MM.1S (cell line): ENCODE measurements at places on chromosomes 5 and 9.

GRCh38 chr9:107548298-107549142, 59.0 kb upstream of the KLF4 start:
- H3K27ac ChIP-seq, result no peak overlapping the region
- no peak for DNase-seq
- H3K36me3 ChIP-seq, result no peaks in the 10 kb centered on the region
- no peaks in the 10 kb centered on the region for H3K27me3 ChIP-seq

- no peaks in the 10 kb centered on the region for H3K36me3 ChIP-seq
- no peak for DNase-seq
- no peak overlapping the region for H3K4me3 ChIP-seq
- H3K27me3 ChIP-seq, result no peaks in the 10 kb centered on the region
Observed at GRCh38 chr5:57320582-57320981, 146.7 kb downstream of the GPBP1 start.

DNA sequence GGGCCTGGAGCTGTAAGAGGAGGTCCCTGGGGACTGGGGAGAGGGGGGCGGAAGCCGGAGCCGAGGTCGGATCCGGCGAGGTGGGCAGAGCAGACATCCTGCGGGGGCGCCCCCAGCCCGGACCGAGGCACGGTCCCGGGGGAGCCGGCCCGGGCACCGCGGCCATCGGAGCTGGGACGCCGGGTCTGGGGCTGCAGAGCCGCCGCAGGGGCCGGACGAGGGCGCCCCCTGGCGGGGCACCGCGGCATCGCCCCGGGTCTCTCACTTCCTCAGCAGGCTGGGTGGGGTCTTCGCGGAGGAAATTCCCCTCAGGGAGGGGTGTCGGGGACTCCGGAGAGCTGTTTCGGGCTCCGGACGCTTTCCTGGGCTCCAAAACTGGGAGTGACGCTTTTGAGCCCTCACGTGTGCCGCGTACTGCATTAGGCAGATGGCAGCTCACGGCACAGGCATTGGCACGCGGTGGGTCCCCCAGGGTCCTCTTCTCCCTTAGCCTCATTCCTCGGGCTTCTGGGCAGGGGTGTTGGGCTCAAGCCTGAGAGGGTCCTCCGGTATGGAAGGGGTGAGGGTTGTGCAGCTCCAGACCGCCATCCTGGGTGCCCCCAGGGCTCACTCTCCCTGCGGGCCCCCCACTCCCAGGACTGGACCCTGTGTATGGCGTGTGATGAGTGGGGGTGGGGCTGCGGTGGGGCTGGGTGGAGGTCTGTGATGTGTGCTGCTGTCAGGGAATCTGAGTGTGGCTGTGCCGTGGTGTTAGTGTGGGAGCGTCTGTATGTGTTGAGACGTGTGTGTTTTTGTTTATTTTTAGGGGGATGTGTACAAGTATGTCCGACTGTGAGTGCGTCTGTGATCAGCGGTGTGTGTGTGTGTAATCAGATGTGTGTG, 29.6 kb downstream of the LHX2 start:
- no peak overlapping the region; the same call in 1 of the 2 replicates for H3K4me3 ChIP-seq
- H3K27me3 ChIP-seq, result peaks cover 11% of the 10 kb centered on the region
- H3K36me3 ChIP-seq, result no peaks in the 10 kb centered on the region
- no peak overlapping the region for H3K27ac ChIP-seq
- H3K4me1 ChIP-seq, result no peaks in the 10 kb centered on the region

DNA sequence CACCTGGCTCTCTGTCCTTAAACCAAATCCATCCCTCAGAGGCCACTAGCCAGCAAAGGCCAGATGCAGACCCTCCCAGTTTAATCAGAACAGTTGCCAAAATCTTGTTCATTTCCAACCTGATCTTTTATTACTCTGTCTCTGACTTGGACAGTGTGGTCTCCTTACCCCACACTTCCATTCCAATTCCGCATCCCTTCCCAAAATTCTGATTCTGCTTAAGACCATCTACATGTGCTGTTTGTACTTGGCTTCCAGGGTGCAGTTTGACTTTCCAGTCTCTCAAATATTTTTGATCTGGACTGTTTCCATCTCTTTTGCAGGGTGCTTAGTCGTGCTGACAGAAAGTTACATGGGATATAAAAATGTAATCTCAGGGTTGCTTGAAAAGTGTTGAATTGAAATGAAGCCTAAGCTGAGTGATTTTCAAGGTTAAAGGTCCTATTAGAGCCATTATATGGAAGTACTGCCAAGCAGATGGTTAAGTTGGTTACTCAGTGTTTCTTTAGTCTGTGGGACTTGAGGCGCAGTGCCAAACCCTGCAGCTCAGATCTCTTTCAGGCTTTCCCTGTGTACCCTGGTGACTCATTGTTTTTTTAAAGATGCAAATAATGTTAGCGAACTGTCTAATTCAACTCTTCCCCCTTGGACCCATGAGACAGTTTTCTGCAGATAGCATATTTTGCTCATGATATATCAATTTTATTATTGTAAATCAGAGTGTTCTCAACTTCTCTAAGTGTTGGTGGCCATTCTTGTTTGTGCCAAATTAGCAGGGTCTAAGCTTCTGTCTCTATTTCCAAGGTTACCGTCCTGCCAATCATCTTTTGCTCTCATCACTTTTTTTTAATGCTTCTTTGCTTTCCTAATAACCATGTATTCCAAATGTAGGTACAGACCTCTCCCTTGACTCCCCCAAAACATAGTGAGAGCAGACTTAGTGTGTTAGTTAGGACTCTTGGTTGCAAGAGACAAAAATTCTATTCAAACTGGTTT, 18.2 kb upstream of the DCP2 start:
- no peak overlapping the region for H3K27ac ChIP-seq
- H3K27me3 ChIP-seq, result no peaks in the 10 kb centered on the region
- H3K36me3 ChIP-seq, result no peaks in the 10 kb centered on the region
- H3K4me1 ChIP-seq, result 0 out of 2 replicates have a peak, but pooled peaks cover 5% of the 10 kb centered on the region
- no peak overlapping the region for H3K4me3 ChIP-seq
- no peak for DNase-seq

- no peak for DNase-seq
- no peak overlapping the region for H3K27ac ChIP-seq
- no peaks in the 10 kb centered on the region for H3K27me3 ChIP-seq
Observed at GRCh38 chr5:146606893-146607292, 90.9 kb upstream of the GPR151 start.

DNA sequence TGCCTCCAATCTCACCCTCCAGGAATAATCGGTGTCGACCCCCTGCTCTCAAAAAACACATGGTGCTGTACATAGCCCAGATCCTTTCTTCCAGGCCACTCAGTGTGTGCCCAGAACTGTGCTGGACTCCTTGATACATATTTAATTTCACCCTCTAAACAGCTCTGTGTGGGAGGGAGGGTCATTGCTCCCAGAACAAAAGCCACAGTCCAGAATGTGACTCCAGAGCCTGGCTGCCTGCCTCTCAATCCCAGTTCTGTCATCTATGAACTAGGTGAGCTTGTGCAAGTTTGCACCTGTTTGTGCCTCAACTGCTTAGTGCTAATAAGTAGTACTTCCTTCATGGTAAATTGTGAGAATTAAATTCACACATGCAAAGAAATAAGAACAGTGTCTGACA, 93.1 kb downstream of the GABBR2 start:
- H3K36me3 ChIP-seq, result no peaks in the 10 kb centered on the region
- H3K4me1 ChIP-seq, result no peaks in the 10 kb centered on the region
- H3K27me3 ChIP-seq, result no peaks in the 10 kb centered on the region
- no peak for DNase-seq

GRCh38 chr9:111661802-111662521, 557 bp downstream of the GNG10 start:
- H3K27ac ChIP-seq, result no peak overlapping the region
- H3K4me3 ChIP-seq, result peak overlapping the region; percentile 85
- H3K27me3 ChIP-seq, result no peaks in the 10 kb centered on the region

DNA sequence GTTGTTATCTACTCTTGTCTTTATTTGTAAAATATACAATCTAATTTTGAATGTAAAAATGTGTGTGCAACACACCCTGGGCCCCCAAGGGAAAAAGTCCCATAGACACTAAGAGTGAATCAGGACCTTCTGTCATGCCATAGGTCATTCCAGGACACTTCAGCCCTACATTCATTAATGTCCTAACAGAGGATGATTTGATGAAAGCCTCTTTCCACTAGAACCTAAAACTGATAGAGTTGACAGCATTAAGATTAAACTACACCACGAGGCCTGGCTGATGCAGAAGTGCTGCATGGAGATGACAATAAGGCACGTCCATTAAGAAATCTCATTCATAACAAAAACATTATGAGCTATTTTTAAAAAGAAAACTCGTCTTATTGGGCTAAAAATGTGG, 46.2 kb downstream of the FRMD3 start:
- DNase-seq, result no peak
- H3K36me3 ChIP-seq, result no peaks in the 10 kb centered on the region
- no peaks in the 10 kb centered on the region for H3K4me1 ChIP-seq
- H3K27me3 ChIP-seq, result no peaks in the 10 kb centered on the region
